ENCODE measurements at places on chromosomes 12 and 14.

GRCh38 chr14:20428010-20428365 lies 8.0 kb downstream of the KLHL33 start:
- no peak for DNase-seq

DNA sequence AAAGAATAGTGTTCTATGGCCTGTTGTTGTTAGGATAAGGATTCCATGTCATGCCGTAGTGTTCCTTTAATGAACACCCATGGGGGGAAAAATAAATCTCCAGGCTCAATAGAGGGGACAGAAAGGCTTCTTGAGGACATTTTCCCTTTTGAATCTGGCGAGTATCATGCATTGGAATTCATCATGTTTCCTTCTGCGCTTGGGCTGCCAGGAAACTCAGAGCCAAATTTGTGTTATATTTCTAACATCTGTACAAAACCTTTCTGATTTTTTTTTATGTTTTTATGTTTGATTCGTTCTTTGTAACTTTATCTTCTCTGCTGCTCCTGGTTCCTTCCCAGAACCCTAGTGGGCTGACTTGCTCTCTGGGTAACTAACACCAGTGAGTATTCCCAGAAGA lies 1163.3 kb downstream of the VRK1 start:
- DNase-seq = no peak

DNA sequence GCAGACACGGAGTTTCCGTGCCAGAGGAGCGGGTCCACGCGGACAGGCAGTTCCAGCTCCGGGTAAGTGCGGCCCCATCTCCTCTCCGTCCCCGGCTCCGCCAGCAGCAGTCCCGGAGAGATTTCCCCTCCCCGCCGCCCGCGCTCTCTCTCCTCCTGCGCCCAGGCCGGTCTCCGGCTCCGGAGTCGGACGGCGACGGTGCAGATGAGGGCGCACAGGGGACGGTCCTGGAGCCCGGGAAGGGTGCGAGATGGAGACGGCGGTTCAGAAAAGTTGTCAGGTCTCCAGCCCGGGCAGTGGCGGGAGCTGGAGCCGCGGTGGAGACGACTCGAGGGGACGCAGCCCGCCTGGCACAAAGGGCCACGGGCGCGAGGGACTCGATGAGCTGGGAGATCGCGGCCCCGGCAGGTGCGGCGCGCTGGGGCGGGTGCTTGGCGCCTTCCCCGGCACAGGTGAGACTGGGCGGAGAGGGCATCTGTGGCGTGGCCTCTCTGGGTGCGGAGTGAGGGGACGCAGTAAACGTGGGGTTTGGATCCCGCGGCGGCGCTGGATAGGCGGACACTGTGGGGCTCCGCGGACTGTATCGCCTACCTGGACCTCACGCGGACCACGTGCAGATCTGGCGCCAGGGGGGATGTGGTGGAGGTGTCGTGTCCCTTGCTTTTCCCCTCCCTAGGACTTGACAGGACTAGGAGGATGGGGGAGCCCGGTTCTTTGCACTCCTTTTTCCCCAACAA lies 1540.3 kb upstream of the TMEM132C start:
- DNase-seq = no peak

- DNase-seq = no peak
Measured at GRCh38 chr12:45572114-45572513, 157.4 kb upstream of the ARID2 start.

GRCh38 chr12:92640691-92641090 lies 62.1 kb upstream of the PLEKHG7 start:
- DNase-seq = no peak

DNA sequence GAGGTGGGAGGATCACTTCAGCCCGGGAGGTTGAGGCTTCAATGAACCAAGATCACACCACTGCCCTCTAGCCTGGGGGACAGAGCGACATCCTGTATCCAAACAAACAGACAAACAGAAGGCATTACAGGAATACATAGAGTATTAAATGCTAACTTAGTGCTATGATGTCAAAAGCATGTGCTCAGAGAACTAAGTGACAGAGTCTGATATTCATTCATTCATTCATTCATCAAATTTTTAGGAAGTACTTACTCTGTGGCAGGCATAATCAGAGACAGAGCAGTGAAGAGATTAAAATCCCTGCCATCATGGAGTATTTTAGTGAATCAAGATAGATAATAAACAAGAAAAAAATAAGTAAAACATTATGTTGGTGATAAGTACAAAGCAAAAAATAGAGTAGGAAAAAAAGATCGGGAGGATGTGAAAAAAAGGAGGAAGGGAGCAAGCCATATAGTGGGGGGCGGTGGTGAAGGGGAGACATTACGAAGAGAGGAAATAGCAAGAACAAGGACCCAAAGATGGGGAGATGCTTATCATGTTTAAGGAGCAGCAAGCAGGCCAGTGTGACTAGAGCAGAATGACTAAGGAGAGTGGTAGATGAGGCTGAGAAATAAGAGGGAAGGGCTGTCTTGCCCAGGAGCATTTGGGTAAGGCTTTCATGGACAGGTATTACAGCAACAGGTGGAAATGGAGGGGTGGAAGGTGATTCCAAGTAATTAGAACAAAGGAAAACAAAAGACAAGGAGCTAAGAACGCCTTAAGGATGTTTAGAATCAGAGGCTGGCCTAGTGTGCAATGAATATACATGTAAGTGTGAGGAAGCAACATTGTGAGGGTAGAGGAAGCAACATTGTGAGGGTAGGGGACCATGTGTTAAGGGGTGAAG lies 2.8 kb downstream of the MAP4K5 start:
- DNase-seq = no peak

GRCh38 chr12:71967211-71967610 lies 28.6 kb downstream of the TPH2 start:
- DNase-seq = no peak

DNA sequence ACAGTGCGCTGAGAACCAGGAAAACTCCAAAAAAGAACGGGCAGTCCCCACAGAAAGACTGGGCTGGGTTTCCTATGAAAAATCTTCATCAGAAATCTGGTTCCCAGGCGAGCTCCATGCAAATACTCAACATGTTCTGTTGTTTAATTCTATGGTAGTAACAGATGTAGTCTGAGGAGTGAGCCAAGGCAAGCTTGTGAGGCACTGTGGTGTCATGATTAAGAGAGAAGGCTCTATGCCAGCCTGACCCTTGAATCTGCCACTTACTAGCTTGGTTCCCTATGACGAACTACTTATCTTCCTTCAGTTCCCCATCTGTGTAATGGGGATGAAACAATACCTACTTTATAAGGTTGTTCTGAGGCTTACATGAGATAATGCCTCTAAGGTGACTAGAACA lies 10.7 kb downstream of the POMT2 start:
- no peak for DNase-seq

GRCh38 chr12:19623751-19624399 lies 184.6 kb downstream of the AEBP2 start:
- no peak for DNase-seq

GRCh38 chr12:120999191-121000120 lies 16.8 kb downstream of the C12orf43 start:
- DNase-seq = no peak

DNA sequence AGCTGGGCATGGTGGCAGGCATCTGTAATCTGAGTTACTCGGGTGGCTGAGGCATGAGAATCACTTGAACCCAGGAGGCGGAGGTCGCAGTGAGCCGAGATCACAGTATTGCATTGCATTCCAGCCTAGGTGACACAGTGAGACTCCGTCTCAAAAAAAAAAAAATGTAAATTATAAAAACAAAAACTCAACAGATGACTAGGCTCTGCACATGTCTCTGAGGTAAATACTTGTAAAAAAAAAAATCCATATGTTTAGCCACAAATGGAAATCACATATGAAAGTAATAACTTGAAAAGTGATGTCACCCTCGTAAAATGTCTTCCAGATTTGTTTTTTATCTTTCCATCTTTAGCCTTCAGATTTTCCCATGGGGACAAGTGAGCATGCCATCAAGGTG lies 85.0 kb downstream of the KICS2 start:
- DNase-seq = no peak

GRCh38 chr12:91357381-91357780 lies 174.8 kb upstream of the DCN start:
- no peak for DNase-seq

DNA sequence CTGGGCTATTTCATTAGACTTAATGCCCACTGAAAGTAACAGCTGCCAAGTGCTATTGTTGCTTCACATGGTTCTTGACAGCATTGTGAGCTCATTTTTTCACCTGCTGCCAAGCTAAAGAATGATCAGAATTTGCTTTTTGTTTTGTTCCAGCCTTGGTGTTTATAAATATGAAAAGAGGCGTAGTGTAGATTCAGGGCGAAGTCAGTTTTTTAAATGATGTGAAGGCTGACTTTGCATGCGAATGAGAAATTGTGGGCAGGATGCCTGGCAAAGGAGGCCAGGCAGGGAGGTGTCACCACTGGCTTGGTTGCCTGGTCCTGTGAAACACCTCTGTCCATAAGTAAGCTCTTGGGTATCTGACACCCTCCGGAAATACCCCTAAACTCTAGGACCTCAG lies 93.3 kb upstream of the NAP1L1 start:
- no peak for DNase-seq

- no peak for DNase-seq
Measured at GRCh38 chr14:92527721-92528120, 14.1 kb downstream of the RIN3 start.

DNA sequence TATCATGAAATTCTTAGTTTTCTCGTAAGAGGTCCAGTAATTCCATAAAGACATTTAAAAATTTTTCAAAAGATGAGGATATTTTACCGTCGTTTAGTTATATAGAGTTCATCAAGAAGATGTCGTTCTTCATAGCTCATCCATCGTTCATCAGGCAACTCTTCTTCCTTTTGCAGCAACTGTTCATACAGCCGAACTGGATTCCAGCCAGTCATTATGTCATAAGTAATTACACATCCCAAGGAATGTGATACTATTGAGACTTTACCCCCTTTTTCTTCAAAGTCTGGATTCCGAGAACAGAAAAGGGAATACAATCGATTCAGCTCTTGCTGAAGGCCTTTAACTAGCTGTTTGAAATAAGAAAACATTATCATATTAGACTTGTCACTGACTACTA lies 90.3 kb downstream of the DDHD1 start:
- no peak for DNase-seq

DNA sequence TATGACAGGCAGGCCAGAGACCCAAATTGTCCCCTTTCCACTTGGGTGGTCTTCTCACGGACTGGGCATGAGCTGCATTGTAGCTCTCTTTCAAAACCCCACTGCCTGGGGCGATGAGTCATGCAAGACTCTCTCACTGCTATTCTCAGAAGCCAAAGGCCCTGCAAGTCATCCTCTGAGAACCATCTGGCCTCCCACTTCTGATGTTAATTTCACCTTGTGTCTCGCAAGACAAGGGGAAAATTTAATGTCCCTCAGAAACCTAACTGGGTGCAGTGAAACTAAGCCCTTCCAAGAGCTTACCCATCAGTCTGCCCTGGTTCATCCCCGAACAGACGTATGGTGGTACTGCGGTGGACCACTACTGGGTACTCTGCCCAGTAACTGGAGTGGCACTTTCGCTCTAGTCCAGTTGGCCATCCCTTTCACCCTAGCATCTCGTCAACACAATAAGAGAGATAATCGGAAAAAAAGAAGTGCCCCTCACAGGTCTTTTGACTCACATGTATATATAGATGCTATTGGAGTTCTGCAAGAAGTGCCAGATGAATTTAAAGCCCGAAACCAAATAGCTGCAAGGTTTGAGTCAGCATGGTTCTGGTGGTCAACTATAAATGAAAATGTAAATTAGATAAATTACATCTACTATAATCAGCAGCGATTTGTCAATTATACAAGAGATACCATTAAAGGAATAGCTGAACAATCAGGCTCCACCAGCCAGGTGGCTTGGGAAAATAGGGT lies 31.3 kb upstream of the LALBA start:
- DNase-seq = no peak

DNA sequence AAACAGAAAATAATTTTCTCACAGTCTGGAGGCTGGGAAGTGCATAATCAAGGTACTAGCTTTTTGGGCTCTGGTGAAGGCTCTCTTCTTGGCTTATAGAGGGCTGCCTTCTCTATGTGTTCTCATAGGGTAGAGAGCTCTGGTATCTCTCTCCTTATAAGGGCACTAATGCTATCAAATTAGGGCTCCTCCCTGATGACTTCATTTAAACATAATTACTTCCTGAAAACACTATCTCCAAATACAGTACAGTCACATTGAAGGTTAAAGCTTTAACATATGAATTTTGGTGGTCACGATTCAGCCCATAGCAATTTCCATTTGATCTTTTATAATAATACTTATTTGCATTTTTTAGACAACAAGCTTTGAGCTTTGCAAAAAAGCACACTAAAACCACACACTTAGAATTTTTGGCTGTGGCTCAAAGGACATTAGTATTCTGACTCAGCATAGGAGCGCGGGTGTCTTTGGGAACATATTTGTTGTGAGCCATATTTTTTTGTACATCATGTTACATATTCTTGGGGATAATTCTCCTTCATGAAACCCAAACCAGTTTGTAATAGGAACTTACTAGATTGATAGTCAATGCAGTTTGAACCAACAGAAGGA lies 808.1 kb upstream of the FBXO33 start:
- no peak for DNase-seq

- no peak for DNase-seq
Measured at GRCh38 chr12:106309671-106310505, 7.4 kb downstream of the TCP11L2 start.

All from stimulated activated CD8-positive, alpha-beta memory T cell treated with anti-CD3 and anti-CD28 coated beads, Interleukin-4, amount 100 ng/mL, for 4 hours (primary cell).